ENCODE measurements at places on chromosomes 4 and X.

GRCh38 chr4:96166806-96167205 is 326.9 kb downstream of the PDHA2 start:
- DNase-seq = peak; percentile 35

GRCh38 chrX:4243759-4244158 is 530.3 kb upstream of the PRKX start:
- DNase-seq = no peak

DNA sequence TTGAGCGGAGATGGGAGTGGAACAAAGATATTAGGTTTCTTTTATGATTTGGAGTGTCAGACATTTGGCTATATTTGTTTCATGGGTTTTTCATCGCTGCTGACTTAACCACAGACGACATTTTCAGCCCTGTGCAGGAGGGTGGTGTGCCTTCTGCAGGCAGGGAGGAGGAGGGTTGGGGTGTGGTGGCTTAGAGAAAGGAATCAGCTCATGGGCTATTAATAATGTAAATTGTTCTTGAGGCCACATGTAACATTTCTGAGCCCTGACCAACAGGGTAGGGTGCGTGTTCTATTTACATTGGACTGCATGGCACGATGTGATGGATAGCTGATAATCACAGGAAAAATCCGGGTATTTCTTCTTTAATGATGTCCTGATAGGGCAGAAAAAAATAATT is 67.6 kb downstream of the POLA1 start:
- DNase-seq = no peak

DNA sequence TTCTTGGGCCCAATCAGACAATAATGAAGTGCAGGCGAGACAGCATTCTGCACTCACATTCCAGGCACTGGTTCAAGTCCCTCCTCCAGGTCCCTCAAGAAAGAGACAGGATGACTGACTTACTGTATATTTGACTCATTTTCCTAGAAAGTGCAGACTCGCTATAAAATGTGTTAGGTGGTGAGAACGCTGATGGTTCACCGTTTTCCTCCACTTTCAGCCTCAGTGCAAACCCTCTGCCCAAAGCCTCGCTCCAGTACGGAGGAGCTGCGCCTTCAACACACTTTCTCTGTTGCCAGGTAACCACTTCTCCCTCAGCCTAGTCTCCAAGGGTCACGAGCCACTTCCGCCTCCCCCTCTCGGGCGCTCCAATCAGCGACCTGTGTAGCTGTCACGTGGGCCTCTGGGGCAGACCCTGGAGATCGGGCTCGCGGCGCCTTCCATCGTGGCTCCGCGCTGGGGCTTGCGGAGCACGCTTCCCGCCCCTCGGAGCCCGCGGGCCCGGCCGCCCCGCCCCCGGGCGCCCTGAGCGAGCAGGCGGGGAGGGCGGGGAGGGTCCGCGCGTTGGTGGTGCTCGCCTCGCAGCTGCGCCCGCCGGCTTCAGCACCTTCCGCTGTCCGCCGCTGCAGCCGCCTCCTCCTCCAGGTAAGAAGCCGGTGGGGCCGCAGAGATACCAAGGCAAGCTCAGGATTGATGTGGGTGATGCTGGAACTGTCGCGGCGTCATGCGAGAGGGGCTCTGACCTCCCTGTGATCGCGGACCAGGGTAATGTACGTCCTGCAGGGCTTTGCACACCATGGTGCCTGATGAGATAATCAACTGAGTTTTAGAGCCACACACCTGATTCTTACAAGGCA is at the start of gene WDR17:
WDR17 (plus strand) TSS at position 407 of the 857 bp plus-strand sequence. CDS start 45,740 bp downstream, outside the sequence.
- peak; percentile 57 for DNase-seq

GRCh38 chr4:2935762-2936743 is 27.2 kb downstream of the NOP14 start:
- peak; percentile 37 for DNase-seq

DNA sequence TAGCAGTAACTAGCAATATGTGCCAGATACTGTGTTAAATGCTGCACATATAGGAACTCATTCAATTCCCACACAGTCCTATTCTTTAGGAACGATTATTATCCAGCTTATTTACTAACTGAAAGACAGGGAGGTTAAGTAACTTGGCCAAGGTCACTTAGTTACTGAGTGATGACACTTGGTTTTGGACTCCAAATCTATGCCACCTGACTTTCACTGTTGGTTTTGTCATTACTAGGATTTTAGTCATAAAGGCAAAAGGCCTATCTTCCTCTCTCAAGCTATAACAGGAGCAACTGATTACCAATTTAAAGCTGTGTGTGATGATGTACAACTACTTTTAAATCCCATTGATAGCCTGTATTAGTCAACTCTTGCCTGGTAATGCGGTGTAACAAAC is 138.9 kb upstream of the STX18 start:
- DNase-seq = no peak

- no peak for DNase-seq
Observed at GRCh38 chr4:121654738-121655137, 42.0 kb downstream of the ANXA5 start.

DNA sequence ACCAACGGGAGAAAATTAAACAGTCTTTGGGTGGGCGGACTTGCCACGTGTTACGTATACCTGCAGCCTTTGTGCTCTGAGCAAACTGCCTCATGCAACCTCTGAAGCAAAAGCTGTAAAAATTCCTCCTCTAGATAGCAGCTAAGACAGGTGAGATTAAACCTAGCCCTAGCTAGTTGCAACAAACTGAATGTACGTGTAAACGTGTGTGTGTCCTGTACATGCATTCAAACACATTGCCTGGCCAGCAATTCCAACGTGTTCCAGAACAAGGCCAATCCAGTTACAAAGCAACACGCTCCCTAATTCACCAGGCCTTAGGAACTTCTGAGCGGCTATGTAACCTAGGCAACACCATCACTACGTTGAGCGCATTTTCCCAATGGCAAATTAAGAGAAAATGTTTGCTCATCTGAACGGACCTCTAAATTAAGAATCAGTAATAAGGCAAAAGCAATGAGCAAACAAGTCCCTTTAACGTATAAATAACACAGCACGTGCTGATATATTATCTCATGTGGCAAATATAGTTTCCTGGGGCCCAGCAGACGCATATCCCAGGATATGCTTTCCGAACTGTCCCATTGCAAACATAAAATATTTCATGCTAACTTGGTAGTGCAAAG is 792 bp downstream of the PPID start:
- peak; percentile 49 for DNase-seq

- peak; percentile 19 for DNase-seq
Observed at GRCh38 chr4:108045687-108046024, 56.0 kb downstream of the HADH start.

DNA sequence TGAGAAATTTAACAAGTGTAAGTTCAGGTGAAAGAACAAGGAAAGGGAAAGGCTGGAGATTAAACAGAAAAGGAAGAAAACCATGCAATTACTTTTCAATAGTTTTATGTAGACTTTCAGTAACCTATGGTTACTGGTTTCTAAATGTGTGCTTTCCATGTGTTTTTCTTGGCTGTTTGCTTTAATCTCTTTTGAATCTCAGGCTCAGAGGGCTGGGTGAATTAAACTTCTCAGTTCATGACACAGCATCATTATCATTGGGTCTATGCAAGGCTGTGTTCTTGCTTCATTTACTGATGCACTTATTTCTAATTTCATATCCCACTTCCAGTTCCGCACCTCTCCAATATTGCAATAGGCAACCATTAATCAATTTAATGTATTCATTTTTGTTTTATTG is 266.5 kb upstream of the UGT8 start:
- no peak for DNase-seq

DNA sequence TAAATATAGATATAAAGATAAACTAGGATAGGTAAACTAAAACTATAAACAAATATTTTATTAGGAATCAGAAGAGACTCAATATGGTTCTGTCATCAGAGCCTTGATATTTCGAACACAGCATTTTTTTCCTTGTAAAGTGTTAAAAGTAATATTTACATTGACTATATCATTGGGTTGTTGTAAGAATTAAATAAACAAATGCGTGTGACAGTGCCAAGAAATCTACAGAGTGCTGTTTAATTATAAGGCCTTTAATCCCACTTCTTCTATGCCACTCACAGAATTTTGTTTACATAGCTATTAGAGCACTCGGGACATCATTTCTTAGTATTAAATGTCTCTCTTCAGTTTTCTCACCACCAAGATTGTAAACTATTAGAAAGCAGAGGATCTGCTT is 807.4 kb downstream of the FSTL5 start:
- no peak for DNase-seq

DNA sequence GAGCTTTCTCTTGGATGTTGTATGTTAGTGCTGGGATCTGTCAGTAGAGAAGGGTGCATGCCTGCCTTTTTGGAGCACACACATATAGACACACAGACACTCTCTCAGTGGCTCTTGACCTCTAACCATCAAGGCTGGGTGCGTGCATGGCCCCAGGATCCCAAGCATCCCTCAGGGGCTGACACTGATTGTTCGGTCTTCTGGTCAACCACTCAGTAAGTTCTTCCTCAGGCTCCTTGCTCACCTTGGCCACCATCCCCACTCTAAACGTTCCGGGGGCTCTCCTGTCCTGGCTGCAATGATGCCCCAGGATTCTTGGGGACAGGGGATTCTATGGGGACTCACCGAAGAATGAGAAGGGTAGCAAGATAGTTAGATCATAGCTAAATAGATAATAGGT is 179.6 kb downstream of the SHOX start:
- no peak for DNase-seq

DNA sequence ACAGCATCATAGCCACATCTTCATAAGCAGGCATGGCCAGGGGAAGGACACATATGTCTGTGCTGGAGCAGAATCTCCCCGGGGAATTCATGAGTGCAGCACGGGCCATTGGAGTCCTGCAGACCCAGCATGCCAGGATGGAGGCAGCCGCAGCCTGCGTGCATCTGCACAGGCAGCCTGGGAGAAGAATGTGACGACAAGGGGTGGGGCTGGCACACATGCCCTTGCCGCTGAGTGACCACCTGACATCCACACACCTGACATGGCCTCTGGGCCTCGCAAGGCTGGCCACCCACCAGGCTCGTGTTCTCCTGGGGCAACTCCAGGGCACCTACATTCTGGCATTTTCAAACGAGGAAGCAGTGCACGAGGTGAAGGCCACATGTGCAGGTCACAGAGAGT is 66.2 kb upstream of the AFAP1 start:
- no peak for DNase-seq

GRCh38 chr4:61292322-61292721 is 92.2 kb downstream of the ADGRL3 start:
- DNase-seq = no peak

DNA sequence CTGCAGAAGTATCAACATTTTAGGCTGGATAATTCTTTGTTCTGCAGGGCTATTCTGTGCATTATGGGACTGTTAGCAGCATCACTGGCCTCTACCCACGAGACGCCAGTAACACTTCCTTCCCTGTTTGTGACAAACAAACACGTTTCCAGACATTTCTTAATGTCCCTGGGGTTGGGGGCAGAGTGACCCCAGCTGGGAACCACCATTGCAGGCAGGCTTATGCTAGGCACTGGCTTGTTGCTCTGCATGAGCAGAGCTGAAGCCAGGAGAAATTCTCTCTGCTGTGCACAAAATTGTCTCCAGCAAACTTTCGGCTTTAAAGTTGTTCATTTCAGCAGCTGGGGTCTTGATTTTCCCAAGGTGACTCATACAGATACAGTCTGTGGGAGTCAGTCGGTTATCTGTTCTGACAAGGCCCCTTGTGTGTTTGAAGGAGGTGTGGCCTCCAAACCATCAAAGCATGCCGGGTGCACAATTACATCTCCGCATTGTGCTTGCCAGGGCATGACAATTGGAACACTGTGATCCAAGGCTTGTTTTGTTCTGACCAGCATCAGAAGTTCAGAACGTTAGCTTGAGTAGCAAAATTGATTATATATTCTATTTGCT is 156.4 kb upstream of the BOD1L1 start:
- DNase-seq = peak; percentile 52

DNA sequence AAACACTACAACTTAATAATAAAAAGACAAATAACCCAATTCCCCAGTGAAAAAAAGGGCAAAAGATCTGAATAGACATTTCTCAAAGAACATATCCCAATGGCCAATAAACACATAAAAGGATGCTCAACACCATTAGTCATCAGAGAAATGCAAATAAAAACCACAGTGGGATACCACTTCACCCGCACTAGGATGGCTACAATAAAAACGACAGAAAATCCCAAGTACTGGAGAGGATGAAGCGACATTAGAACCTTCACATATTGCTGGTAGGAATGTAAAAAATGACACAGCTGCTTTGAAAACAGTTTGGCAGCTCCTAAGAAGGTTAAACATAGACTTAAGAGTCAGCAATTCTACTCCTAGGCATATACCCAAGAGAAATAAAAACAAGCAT is 140.6 kb upstream of the ARX start:
- DNase-seq = no peak

DNA sequence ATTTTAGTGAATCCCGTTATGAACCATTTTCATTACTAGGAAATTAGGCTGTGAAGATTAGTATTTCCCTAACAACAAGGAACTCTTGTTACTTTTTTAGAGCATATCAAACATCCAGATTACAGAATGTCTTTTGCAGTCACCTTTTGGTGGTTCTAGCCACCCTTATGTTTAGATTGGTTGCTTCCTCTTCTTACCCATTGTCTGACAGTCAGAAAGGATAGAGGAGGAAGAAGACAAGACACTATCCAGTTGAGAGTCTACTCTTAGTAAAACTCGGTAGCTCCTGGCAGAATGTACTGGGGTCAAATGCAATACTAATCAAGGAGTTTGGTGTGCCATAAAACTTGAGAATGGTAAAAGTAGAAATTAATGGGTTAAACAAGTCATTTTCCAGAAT is 1.6 kb upstream of the GUCY1A1 start:
- no peak for DNase-seq

- no peak for DNase-seq
Observed at GRCh38 chr4:169098054-169098497, 88.0 kb upstream of the CBR4 start.

GRCh38 chr4:5720157-5720850 is 9.3 kb downstream of the EVC start:
- no peak for DNase-seq

- DNase-seq = no peak
Observed at GRCh38 chr4:161991811-161992210, 172.0 kb downstream of the FSTL5 start.

- no peak for DNase-seq
Observed at GRCh38 chrX:39440799-39441284, 639.6 kb downstream of the MID1IP1 start.

- no peak for DNase-seq
Observed at GRCh38 chr4:110618581-110619462, 4.1 kb downstream of the PITX2 start.
